Spinal cord (tissue), 10 donors: ENCODE measurements at places on chromosomes 11 and 22. TPM values are rescaled to one million over a fixed set of nuclear protein-coding genes. Genes with fewer than 3 reads are reported as not detected.

The LIF gene
- total RNA-seq: 0.61 TPM

The C11orf42 gene
- total RNA-seq: not detected

The KRTAP5-11 gene
- total RNA-seq: not detected

The KCNJ11 gene
- 5.2 TPM for total RNA-seq
